Activated CD8-positive, alpha-beta memory T cell treated with anti-CD3 and anti-CD28 coated beads, Interleukin-2, amount 50 U/mL, for 48 hours (primary cell): ENCODE measurements at places on chromosomes 2 and 18.

GRCh38 chr2:119864318-119864717, 104.6 kb downstream of the PTPN4 start:
- DNase-seq: no peak

DNA sequence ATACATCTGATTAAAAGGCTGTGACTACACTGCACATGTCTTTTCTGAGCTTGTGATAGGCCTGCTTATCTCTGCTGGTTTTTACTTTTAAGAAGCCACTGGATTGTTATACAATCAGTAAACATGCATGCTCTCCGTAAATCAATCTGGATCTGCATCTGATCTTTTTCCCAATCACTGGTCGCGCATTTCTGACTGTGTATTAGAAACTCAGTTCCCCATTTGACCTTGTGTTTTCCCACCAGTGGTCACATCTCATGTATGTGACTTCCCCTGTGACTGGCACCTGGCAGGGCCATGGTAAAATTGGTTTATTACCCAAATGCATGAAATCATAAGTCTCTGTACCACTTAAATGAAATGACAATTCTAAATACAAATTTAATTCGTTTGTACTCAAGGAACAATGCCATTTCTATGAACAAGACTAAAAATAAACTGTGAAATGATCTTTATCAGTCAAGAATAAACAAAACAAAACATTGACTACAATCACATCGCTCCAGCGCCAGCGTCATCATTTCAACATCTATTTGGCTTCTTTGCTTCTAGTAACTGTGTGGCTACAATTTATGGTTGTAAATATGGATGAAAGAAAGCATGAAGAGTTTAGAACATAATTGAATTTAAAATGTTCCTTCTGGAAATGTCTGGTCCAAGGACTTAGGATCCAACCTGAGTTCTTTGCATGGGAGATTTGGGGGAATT, 396.6 kb upstream of the TRIB2 start:
- DNase-seq: no peak

- no peak for DNase-seq
These were observed 34.1 kb upstream of the SP3 start for GRCh38 chr2:173999272-173999671.

- no peak for DNase-seq
These were observed 787.9 kb upstream of the FANCL start for GRCh38 chr2:59029058-59029457.

DNA sequence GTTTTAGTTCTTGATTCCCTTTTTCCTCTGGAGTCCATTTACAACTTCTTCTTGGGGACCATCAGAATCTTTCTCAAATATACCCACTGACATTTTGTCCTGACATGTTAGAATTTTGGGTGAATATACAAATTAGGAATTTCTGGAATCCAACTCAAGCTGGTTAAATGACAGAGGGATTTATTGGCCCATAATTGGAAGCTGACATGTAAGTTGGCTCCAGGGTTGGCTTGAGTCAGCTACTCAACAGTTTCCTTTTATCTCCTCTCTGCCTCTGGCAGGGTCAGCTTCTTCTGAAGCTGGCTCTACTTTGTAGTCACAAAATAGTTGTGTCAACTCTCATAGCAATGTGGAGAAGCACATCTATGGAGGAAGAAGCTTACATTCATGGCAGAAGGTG, 36.6 kb upstream of the PPP1R1C start:
- no peak for DNase-seq

DNA sequence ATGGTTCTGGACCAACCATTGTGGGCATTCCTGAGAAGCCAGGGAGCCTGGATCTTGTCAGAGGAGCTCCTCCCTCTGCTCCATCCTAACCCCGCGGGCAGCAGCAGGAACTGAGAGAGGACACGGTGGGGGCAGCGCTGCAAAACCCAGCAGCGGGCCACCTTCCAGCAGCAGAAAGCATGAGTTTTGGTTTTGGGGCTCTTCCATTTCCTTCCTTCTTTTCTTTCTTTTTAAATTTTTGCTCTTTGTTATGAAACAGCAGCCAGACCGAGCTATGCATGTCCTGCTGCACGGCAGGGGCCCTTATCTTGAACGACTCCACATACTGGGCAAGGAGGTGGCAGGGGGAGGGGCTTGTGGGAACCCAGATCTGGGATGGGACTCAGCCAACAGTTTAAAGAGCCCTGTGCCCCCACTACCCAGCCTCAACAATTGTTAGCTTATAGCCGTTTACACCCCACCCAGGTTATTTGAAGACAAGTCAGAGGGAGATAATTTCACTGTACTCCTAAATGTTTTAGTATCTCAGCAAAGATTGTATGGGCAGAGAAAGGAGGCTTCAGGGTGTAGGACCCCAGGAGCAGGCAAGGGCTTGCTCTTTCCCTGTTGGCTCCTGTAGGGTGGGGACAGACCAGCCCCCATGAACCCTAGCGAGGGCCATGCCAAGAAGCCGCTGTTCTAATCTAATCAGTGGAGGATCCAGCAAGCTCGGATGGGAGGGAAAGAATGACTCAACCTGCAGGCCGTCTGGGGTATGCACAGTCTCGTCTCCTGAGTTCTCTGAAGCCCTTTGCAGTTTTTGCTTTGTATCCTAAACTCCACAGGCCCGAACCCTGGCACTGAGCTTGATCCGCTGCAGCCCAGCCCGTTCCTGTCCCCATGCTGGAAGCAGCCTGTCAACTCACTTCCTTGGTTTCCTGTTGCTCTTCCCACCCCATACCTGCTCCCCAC, 75.3 kb downstream of the LRRFIP1 start:
- DNase-seq: peak; percentile 75

DNA sequence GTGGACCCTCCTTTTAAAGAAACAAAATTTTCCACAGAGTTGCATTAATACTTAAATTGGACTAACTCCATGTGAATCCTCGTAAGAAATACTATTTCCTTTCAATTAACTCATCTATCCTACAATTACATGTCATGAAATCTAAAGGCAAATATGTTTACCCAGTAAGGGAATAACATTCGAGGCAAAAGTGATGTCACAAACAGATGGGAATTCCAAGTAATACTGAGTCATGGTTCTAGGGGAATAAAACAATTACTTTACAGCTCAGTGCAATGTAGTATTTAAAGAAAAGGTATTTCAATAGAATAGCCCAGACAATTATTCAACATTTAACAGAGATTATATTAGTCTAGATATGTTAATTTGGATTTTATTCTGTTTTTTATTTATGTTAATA, 205.8 kb downstream of the ZNF385B start:
- DNase-seq: no peak
